GM23248 (cell line): ENCODE measurements at places on chromosomes 2 and 18. TPM values are rescaled to one million over a fixed set of nuclear protein-coding genes. Genes with fewer than 3 reads are reported as not detected.

GRCh38 chr18:24170360-24170759, 31.5 kb downstream of the CABYR start:
- DNase-seq, result no peak

The SRBD1 gene
- 13.0 and 19.2 TPM in 2 replicates for total RNA-seq

- no peak for DNase-seq
Observed at GRCh38 chr2:11420671-11421070, 45.3 kb downstream of the E2F6 start.

GRCh38 chr2:7745369-7745768, 828.2 kb downstream of the RNF144A start:
- peak; percentile 32 for DNase-seq

DNA sequence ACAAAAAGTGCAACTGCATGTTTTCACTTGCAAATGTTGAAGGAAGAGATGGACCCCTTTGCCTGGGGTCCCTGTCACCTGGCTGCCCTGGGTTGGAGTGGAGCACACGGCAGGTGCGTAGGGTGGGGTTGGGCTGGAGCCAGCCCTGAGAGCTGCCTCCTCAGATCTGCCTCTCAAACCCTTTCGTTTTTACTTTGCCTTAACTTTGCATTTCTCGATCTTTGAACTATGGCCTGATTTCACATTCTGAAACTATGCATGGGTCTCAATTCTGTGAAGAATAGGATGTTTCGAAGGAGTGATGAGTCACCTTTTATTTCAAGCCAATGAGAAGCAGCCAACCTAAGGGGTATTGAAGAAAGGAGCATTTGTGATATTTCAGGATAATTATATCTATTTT, 132.8 kb downstream of the ACOXL start:
- no peak for DNase-seq

GRCh38 chr2:26745609-26746327, 18.3 kb upstream of the SLC35F6 start:
- DNase-seq, result peak; percentile 76

The PRKAG3 gene
- not detected in 2 replicates for total RNA-seq

GRCh38 chr2:229553091-229553490, 161.3 kb downstream of the DNER start:
- DNase-seq, result peak; percentile 25

DNA sequence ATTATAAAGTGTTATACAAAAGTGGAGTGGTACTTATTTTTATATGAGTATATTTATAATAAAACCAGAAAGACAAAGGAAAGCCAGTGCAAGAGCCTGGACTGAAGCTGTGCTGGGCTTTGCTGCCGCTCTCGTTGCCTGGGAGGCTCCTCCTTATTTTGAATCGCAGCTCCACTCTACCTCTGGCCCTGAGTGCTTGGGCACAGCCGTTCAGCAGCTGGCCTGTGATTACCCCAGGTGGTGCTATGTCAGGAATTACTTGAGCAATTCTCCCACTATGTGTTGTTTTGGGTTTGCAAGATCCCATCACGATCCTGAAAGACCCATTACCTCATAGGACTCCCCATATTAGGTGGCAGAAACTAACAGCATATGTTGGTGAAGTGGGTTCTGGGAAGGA, 53.0 kb upstream of the LCLAT1 start:
- no peak for DNase-seq

The FAM228A gene
- 2.1 TPM in 1 of 2 replicates, not detected in the other for total RNA-seq

GRCh38 chr2:46471-47345, at the start of gene FAM110C:
Gene FAM110C (minus strand): TSS chr2:46505. CDS start chr2:46385, 120 bp downstream.
- DNase-seq, result peak; percentile 6

- DNase-seq, result no peak
Observed at GRCh38 chr18:924987-925386, 20.3 kb downstream of the ADCYAP1 start.

DNA sequence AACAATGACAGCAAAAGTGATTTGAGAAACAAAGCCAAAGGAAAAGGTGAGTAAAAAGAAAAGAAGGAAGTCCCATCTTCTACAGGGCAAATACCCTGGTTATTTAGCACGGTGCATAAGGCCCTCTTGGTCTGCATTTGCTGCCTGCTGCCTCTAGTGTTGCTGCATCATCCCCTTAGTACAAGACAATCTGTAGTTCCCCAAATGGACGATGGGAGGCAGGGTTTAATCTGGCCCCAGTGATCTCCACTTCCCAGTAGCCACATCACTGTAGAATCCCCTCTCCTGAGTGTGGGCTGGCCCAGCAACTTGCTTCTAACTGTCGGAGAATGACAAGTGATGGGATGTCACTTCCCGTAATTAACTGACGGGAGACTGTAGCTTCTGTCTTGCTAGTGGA, 85.1 kb downstream of the CTAGE1 start:
- DNase-seq, result no peak

DNA sequence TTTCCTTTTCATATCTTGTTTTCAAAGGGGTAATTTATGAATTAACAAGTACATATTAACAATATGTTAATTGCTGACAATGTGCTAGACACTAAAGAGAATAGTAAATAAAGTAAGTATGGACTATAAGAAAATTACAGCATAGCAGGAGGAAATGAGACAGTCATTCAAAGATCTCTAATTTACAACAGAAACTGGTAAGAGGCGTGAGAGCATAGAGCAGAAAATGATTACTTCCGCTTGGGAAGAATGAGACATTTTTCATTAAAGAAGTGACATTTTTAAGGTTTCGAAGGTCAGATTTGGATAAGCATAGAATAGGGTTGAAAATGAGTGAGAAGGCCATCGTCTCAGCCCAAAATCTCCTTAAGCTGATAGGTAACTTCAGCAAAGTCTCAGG, 184.4 kb upstream of the SESTD1 start:
- no peak for DNase-seq

DNA sequence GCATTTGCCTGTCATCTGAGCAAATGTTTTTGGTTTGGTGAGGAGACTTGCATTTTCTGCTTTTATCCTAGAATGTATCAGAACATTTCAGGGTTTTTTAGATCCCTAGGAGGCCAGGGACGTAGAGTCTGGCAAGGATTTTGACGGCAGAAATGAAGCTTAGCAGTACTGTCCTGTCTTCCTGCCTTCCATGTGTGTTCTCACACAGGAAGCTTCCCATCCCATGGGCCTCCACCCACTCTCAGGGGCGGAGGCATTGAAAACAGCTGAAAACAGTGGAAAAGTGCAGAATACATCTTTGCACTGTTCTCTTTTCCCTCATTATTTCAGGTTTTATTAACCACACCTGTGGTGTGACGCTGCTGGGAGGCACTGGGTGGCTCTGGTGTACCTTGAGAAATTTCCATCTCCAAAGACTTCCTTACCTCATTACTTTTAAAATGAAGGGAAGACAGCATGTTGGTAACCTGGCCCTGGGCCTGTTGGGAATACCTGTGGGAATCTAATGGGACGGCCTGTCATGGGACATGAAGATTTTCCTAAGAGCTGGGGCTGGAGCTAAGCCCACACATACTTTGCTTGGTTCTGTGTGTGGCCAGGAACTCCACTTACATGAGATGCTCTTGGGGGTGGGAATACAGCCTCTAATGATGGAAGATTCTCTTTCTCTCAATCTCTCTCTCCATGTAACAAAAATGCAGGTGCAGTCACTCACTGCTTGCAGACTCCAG, 20.5 kb downstream of the PCARE start:
- DNase-seq, result peak; percentile 40

DNA sequence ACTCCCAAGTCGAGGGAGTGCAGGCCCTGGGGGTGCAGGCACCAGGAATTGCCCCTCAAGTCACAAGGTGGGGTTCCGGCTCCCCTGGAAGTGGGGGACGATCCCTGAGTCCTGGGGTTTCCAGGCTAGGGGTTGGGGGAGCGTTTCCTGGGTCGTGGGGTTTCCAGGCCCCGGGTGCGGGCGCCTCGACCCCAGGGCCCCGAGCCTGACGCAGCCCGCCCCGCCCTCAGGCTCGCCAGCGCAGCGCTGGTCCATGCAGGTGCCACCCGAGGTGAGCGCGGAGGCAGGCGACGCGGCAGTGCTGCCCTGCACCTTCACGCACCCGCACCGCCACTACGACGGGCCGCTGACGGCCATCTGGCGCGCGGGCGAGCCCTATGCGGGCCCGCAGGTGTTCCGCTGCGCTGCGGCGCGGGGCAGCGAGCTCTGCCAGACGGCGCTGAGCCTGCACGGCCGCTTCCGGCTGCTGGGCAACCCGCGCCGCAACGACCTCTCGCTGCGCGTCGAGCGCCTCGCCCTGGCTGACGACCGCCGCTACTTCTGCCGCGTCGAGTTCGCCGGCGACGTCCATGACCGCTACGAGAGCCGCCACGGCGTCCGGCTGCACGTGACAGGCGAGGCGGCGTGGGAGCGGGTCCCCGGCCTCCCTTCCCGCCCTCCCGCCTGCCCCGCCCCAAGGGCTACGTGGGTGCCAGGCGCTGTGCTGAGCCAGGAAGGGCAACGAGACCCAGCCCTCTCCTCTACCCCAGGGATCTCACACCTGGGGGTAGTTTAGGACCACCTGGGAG, 12.0 kb downstream of the SIGLEC15 start:
- peak; percentile 83 for DNase-seq

- no peak for DNase-seq
Observed at GRCh38 chr2:204360218-204361007, 184.9 kb upstream of the PARD3B start.

The POTEI gene
- total RNA-seq, result not detected in 2 replicates

- no peak for DNase-seq
Observed at GRCh38 chr18:5429681-5430080, 114.1 kb downstream of the EPB41L3 start.

The C1QL2 gene
- total RNA-seq, result not detected in 2 replicates

The CDK5R2 gene
- not detected in 2 replicates for total RNA-seq

GRCh38 chr18:62381373-62381772, 56.3 kb downstream of the TNFRSF11A start:
- DNase-seq, result no peak

- DNase-seq, result no peak
Observed at GRCh38 chr2:46284796-46285195, 12.4 kb upstream of the EPAS1 start.

- peak; percentile 17 for DNase-seq
Observed at GRCh38 chr2:12261986-12262680, 454.6 kb upstream of the TRIB2 start.

The EPB41L3 gene
- 19.2 and 22.2 TPM in 2 replicates for total RNA-seq
